ENCODE measurements at places on chromosomes 6 and 20.

DNA sequence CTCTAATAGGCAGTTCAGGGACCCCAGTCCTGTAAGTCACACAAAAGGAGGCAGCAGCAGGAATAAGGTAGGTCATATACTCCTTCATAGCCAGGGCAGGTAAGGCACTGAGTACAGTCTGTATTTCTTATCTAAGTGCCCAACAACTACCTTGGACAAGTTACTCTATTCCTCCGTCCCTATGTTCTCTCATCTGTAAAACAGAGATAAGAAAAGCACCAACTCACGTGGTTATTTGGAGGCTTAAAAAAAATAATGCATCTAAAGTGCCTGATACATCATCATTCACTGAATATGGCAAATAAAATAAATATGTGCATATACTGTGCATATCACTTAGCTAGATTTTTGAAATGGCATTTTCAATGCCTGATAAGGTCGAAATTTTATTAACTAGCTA is 298.1 kb upstream of the CDYL start:
- DNase-seq: no peak

DNA sequence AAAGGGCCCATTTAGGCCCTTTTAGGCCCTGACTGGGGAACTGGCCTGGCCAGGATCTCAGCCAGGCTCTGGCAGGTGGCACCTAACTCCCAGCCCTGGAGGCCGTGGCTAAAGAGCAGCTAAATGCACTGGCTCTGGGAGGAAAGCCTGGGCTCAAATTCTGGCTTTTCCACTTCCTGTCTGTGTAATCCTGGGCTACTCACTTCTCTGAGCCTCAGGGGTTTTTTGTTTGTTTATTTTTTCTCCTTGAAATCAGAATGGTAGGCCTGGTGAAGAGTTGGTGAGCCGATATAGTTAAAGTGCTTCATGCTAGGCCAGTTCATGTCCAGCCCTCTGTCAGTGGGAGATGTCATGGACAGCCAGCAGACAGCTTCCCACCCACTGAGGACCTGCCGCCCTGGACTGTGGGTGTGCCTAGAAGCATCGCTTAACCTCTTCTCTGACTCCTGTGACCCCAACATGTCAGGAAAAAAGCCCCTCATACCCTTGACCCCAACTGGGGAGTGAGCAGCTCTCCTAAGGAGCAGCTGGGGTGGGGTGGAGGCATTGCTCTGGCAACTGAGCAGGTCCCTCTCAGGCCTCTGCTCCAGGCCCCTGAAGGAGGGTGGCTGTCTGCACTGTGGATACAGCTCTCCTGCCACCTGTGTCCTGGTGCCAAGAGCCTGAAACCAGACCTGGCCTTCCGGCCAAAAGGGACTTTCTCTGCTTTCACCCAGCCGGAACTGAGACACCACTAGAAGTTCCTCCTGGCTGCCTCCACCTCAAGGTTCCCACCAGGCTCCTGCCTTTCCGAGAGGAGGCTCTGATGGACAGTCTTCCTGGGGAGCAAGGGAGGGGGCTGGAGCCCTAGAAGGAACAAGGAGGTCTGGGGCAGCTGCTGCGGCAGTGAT is 57.2 kb upstream of the MYL9 start:
- no peak for DNase-seq

DNA sequence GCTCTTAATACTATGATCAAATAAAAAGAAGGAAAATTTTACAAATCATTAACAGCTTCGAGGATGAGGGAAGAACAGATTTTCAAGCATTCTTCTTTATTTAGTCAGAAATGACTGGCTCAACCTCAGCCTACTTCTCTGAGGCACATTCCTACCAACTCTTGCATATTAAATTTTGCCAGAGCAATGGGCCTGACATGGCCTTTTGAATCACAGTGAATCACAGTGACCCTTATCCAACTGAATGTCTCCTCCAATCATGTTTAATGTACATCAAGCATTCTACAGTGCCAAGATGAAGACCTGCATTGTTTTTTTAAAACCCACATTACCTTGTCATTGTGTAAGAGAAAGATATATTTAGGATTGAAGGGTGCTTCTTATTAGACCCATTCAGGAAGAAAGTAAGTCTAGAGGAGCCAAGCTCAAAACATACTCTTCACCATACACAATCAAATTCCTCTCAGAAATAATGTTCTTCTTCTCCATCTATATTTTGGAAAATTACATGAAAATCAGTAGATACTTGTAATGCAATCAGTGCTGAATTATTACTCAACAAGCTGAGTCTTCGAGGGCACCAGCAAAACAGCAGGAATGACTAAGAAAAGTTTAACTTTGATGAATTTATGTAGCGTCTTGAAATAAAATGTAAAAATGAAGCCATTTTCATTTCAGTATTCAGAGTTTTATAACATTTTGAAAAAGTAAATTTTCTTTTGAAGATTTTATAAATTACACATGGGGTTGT is 44.1 kb upstream of the MOXD1 start:
- DNase-seq: no peak

DNA sequence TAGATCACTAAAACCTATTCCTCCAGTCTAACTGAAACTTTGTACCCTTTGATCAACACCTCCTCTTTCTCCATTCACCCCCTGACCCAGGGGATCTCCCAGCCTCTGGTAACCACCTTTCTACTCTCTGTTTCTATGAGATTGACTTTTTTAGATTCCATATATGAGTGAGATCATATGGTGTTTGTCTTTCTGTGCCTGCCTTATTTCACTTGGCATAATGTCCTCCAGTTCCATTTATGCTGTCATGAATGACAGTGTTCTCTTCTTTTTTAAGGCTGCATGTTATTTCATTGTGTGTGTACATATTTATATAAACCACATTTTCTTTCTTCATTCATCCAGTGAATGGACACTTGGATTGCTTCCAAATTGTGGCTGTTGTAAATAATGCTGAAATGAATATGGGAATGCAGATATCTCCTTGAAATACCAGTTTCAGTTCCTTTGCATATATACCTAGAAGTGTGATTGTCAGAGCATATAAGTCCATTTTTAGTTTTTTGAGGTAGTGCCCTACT is 57.7 kb downstream of the DHX35 start:
- DNase-seq: no peak

DNA sequence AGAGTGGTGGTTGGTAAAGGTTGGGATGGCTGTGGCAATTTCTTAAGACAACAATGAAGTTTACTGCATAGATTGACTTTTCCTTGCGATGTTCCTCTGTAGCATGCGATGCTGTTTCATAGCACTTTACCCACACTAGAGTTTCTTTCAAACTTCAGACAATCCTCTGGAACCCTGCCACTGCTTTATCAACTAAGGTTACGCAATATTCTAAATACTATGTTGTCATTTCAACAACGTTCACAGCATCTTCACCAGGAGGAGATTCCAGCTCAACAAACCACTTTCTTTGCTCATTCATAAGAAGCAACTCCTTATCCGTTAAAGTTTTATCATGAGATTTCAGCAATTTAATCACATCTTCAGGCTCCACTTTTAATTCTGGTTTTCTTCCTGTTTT is 161.2 kb upstream of the NRSN1 start:
- no peak for DNase-seq

DNA sequence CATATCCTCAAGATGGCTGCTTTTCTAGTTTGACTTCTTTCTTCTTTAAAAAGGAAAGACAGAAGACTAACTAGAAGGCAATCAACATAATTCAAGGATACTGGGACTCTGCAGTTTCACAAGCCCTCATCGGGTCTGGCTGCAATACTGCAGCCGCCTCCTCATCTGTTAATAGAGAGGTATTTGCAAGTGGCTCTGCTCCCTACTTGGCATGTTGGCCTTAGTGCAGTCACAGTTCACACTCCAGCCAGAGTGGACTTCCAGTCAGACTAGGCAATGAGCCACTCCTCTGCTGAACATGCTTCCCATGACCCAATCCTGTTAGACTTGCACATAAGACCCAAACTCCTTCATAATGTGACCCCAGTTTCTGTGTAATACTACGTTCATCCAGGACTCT is 141.9 kb upstream of the ENPP5 start:
- DNase-seq: no peak

- no peak for DNase-seq
Measured at GRCh38 chr6:137415127-137415833, 78.9 kb downstream of the OLIG3 start.

GRCh38 chr6:106098383-106099234 is 12.5 kb downstream of the PRDM1 start:
- DNase-seq: no peak

- DNase-seq: no peak
Measured at GRCh38 chr6:104698979-104699378, 160.7 kb downstream of the HACE1 start.

- DNase-seq: no peak
Measured at GRCh38 chr6:52616059-52616690, 39.3 kb upstream of the TRAM2 start.

- DNase-seq: no peak
Measured at GRCh38 chr20:50548396-50548795, 38.2 kb downstream of the PTPN1 start.

DNA sequence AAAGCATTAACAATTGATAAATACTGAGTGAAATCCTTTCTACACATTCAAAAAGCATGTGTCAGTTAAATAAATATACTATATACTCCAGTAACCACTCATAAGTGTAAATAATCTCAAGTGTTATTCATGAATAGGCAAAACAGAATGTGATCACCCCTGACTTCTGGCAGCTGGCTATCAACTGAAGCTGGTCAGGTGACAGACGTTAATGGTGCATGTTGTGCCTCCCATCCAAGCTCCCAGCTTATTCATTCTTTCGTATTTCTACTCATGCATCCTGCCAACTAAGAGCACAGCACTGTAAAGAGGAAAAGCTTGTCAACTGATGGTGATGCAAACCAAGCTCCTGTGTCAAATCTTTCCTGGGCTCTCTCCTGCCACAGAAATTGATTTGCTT is 7.7 kb downstream of the PSMB1 start:
- no peak for DNase-seq

GRCh38 chr6:106546691-106547414 is 82.4 kb downstream of the RTN4IP1 start:
- DNase-seq: no peak

GRCh38 chr6:24851086-24851485 is 52.4 kb upstream of the ARMH2 start:
- DNase-seq: no peak

DNA sequence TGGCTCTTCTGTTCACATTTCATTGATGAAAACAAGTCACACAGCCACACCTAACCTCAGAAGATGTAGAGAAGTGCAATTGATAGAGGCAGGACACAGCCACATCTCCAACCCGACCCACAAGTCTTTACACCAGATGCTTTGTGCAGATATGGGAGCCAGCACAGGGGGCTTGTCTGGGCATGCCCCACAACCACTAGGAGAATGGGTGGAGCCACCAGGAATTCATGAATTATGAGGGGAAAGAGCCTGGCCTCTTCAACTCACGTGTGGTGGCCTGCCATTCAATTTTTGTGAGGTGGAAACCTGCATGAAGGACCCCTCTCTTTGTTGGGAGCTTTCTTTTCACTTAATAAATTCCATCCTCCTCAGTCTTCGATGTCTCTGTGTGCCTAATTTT is 79.1 kb downstream of the OGFRL1 start:
- no peak for DNase-seq

DNA sequence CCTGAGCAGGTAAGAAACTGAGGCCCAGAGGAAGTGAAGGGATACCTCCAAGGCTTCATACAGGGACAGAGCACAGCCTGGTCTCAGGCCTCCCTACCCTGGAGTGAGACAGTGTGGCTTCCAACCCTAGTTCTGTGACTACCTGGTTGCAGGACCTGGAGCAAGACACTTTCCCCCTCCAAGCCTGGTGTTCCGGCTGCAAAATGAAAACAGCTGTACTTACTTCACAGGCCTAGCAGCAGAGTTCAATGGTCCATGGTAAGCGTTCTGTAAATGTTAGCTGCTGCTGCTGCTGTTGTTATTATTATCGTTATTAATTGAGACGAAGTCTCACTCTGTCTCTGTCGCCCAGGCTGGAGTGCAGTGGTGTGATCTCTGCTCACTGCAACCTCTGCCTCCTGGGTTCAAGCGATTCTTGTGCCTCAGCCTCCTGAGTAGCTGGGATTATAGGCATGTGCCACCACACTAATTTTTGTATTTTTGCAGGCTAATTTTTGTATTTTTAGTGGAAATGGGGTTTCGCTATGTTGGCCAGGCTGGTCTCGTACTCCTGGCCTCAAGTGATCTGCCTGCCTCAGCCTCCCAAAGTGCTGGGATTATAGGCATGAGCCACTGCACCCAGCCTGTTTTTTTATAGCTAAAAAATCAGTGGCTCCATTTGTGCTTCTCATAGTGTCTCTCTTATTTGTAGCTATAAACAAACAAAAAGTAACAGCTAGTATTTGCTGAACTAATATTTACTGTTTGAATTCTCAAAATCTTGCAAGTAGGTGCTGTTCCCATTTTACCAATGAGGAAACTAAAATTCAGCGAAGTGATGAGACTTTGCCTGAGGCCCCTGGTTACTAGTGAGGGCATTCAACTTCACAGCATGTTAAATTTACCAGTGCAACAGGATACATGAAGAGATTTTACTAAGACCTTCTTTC is 41.9 kb downstream of the COX4I2 start:
- no peak for DNase-seq

DNA sequence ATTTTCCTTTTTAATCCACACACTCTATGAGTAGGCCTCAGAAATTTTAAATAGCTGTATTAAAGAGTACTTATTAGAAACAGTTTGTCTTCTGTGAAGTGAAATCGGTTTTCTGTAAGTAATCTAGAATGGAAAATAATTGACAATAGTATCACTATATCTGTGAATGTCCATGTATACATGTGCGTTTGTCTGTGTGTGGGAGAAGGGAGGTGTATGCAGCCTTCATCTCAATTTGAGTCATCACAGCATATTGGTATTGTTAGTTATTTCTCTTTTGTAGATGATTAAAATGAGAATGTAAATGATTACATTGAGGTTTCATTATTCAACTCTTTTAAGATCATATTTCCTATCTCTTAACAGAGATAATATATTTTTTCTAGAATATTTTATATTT is 206.0 kb downstream of the EYS start:
- DNase-seq: no peak

- no peak for DNase-seq
Measured at GRCh38 chr6:73523434-73524123, 2.7 kb upstream of the EEF1A1 start.

DNA sequence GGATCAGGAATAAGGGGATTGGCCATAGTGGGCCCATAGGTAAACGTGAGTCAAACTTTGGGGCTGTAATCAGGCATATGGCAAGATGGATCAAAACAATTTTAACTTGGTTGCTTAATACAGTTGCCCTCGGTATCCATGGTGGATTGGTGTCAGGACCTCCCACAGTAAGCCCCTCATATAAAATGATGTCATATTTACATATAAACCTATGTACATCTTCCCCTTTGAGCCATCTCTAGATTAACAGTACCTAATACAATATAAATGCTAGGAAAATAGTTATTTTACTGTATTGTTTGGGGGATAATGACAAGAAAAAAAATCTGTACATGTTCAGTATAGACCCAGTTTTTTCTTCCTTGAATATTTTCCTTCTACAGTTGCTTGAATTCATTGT is 7.4 kb upstream of the ACAT2 start:
- no peak for DNase-seq

- no peak for DNase-seq
Measured at GRCh38 chr6:151690768-151691562, 116.5 kb upstream of the ESR1 start.

- DNase-seq: no peak
Measured at GRCh38 chr6:81401970-81402690, 350.4 kb downstream of the TENT5A start.

GRCh38 chr6:29967379-29968010 is 25.2 kb downstream of the HLA-A start:
- DNase-seq: no peak

GRCh38 chr6:70381417-70381782 is 31.9 kb upstream of the FAM135A start:
- DNase-seq: no peak

GRCh38 chr6:11960909-11961779 is 51.0 kb upstream of the HIVEP1 start:
- DNase-seq: no peak

Measured in NCI-H524 treated with DMSO at 0.1 percent for 48 hours (cell line).